Left lung (tissue), 14 donors: ENCODE measurements at places on chromosomes 11 and 22.

DNA sequence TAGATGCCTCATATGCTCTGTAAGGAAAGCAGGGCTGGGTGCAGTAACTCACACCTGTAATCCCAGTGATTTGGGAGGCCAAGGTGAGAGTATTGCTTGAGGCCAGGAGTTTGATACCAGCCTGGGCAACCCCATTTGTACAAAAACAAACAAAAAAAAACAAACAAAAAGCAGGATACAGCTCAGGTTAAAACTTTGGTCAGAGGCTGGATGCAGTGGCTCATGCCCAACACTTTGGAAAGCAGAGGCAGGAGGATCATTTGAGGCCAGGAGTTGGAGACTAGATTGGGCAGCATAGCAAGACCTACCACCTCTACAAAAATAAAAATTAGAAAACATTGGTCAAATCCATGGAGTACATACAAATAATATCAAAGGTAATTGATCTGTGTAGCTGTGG lies 7.9 kb downstream of the CUL5 start:
- no peak for DNase-seq

DNA sequence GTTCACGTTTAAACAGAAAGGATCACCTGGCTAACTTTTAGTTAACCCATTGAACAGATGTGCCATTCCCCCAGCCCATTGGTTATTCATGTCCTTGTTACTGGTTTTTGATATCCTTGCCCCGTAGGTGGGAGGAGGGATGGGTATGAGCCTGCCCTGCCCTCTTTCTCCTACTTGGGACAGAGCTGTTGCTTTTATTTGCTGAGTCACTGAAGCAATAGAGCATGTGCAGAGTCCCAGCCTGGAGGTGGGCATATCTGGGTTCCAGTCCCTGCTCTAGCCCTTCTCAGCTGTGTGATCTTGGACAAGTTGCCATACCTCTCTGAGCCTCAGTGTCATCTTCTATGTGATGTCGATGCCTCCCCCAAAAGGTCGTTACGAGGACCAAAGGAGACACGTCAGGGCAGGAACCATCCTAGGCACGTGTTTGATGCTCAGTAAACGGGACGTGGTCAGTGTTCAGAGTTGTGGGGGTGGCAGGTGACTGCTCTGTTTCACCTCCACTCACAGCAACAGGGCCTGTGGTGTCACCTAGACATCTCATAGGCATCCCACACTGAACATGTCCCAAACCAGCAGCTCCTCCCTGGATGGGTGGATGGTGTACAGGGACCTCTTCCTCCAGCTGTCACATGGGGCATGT lies 61.0 kb downstream of the BMAL1 start:
- no peak for DNase-seq

DNA sequence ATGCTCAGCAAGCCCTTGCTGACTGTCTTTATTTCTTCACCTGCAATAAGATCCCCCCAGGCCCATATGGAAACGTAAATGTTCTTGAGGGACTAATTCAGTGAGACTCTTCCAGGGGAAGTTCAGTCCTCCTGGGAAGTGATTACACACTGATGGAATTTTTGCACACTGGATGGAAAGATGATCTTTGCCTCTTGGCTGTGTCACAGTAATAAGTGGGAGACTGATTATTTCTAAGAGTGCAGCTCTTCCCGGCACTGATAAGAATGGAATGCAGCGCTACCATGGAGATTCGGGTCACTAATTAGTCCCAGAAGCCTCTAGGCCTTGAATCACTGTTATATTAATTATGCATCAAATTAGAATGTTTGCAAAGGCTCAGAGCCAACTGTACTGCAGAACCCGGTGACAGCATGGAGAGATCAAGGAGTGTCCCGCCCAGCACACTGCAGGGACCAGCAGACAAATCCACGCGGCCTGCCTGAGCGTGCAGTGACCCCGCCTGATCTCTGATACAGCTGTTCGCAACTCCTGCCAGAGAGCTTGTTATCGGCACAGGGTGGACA lies 178.3 kb downstream of the SNX19 start:
- DNase-seq: peak; percentile 70

DNA sequence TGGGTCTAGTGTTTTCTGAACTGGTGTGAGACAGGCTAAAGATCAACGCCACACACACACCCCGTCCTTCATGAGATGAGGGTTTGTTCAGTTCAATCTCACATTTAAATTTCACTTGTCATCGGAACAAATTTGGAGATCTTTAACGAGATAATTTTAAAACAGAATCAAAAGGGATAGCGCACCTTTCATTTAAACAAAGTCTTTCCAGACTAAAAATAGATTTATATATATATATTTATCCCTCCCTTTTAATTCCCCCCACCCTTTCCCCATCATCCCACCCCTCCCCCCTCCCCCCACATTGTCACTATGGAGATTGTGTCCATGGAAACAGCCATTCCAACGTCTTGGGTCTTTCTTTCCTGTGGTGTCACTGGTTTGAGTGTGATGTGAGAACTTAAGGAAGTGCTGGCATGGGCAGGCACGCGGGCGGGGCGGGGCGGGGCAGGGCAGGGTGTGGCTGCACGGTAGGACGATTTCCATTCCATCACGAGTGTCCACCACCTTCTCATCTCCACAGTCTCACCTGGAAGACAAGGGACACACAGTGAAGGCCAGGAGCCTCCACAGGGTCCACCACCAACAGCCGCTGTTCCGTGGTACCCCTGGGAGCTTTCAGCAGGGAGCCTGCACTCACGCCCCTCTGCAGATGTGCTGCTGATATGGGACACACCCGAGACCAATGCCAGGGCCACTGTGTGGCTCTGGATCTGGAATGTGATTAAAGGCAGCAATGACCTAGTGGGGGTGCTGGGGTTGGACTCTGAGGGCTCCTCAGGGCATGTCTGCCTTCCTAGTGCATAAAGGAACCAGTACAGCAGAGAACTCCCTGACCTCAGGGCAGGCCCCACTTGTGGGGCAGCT lies 30.5 kb upstream of the CYP2D6 start:
- no peak for DNase-seq

DNA sequence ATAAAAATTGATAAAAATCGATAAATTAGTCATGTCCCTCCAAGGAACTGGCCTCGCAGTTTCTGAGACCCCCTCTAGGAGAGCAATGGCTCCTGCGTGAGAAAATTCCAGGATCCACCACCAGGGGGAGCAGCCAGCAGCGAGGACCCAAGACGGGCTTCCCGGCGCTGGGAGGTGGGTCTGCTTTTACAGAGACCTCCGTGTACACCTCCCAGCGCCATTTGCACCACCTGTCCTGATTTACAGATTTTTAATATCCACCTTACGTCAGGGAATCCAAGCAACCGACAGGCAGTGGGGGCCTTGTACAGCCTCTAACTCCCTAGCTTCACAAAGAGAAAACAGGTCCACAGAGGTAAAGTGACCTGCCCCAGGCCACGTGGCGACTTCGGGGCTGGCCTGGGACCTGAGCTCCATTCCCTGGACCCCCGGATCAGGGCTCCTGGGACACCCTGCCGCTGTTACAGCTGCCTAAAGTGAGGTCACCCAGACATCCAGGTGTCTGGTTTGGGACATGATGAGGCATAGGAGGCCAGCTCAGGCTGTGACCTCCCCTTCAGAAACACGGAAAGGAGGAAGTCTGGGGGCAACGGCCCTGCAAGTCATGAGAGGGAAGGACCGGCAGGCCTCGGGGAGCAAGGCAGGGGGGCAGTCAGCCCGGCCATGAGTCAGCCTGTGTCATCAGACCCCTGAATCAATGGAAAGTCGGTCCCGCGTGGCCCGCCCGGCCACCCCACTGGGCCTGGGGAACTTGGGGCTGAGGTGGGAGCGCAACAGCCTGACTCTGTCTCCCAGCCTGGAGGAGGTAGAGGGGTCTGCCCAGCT lies 3.5 kb downstream of the OSM start:
- peak; percentile 83 for DNase-seq

DNA sequence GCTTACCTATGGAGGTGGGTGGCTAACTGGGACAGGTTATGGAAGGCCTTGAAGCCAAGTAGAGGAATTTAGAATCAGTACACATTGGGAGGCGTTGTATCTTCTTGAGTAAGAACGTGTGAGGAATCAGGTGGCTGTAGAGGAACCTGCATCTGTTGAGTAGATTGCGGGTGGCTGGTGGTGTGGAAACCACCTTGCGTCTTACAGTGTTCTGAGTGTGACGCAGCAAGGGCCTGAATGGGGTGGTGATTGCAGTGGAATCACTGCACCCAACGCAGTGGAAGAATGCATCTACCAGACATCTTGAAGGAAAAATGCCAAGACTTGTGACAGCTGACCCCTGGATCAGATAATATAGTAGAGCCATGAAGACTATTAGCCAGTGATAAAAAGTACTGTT lies 110.8 kb upstream of the NNMT start:
- DNase-seq: no peak

GRCh38 chr22:48268771-48269552 lies 1506.5 kb downstream of the TBC1D22A start:
- no peak for DNase-seq

GRCh38 chr11:128179039-128179438 lies 408.3 kb downstream of the ETS1 start:
- DNase-seq: no peak

DNA sequence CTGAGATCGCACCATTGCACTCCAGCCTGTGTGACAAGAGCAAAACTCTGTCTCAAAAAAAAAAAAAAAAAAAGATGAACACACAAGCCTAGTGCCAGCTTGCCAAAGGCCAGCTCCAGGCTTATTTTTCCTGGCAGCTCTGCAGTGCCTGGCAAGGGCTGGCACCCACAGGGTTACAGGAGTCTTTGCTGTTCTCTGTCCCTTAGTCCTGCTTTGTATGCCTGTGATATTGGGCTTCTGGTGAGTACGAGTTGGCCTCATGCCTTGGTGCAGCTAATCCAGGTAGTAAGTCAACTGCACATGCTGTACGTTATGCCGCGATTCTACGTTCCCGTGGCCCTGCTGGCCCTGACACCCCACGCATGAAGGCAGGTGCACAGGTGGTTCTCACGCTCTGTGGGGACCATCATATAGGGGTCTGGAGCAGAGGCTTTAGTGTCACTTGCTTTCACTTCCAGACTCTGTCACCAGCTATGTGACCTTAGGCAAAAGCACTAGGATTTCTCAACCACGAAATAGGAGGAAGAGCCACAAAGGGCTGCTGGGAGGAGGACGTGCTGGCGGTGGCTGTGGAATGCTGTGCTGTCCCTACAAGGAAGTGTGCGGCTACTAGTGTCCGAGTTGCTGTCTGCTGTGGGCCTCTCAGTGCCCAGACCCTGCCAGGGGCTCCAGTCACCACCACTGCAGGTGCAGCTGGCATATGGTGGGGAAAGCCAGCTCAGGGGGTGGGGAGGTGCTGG lies 21.4 kb upstream of the RASL10A start:
- no peak for DNase-seq

- DNase-seq: no peak
Observed at GRCh38 chr11:21364866-21365624, 695.7 kb downstream of the NELL1 start.

GRCh38 chr22:30333707-30334087 lies 7.0 kb upstream of the TBC1D10A start:
- no peak for DNase-seq

DNA sequence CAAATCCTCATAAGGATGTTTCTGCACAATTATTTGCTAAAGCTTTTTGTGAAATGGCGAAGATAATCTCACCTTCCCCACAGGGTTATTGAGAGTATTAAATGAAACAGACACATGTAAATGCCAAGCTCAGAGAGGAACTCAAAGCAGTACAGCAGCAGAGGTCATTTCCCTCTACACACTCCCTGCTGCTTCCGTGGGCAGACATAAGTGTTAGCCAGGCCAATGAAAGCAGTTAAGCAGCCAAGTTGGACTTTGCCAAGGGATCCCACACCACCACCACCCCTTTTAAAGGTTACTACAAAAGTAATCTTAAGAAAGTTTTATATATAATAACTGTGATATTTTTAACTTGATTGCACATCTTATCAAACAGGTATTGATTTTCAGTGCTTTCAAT lies 4.0 kb upstream of the FAM111A start:
- DNase-seq: no peak

GRCh38 chr11:62195945-62196344 lies 5.9 kb downstream of the SCGB1D1 start:
- DNase-seq: no peak

DNA sequence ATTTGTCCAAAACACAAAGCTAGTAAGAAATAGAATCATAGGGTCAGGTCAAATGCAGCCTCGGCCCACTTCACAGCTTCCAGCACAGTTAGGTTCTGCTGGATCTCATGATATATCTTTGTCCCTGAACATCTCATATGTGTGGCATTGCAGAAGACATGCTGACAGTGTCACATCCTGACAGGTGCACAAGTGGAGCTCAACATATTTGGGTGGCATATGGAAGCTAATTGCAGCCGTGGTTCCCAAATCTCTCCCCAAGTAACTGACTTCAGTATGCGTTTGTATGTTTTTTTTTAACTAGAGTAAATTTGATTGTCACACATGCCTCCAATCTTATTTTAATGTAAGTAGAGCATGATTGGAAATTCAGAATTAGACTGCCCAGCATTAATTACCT lies 33.4 kb downstream of the NAV2 start:
- DNase-seq: no peak

GRCh38 chr22:23751441-23751996 lies 607 bp upstream of the ZNF70 start:
- DNase-seq: peak; percentile 42

- DNase-seq: no peak
Observed at GRCh38 chr22:25485626-25486545, 78.6 kb upstream of the GRK3 start.

DNA sequence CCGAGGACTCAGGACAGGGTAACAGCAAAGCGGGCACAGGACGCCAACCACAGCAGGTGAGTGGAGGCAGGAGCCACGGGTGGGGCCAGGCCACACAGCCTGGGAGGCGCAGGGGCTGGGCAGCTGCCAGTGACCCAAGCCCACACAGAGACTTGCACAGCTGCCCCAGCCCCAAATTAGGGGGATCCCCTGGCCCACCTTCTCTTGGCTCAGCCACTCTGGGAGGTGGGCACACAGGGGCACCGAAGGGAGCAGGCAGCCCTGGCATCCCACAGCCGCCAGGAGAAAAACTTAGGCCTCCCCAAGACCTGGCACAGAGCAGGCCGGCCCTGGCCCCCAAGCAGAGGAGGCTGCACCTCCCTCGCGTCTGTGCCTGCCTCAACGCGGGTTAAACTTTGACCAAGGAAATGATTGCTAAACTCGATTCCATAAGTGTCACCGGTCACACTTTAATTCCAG lies at the start of gene SLC22A12:
SLC22A12 (plus strand) TSS at position 458 of the 459 bp plus-strand sequence. CDS start 337 bp downstream, outside the sequence.
- DNase-seq: no peak
